Mammary epithelial cell (primary cell): ENCODE measurements at places on chromosomes 6 and 20. TPM values are rescaled to one million over a fixed set of nuclear protein-coding genes. Genes with fewer than 3 reads are reported as not detected.

Gene SPATA25
- polyA plus RNA-seq: 0.19 TPM

Gene LTA
- polyA plus RNA-seq: not detected

Gene LTB
- polyA plus RNA-seq: 0.07 TPM

Gene C6orf163
- polyA plus RNA-seq: 0.20 TPM

Gene CYP24A1
- polyA plus RNA-seq: 4.7 TPM

Gene AGER
- polyA plus RNA-seq: 1.8 TPM

Gene NKAPL
- 0.34 TPM for polyA plus RNA-seq

Gene TCF15
- not detected for polyA plus RNA-seq

Gene NTSR1
- polyA plus RNA-seq: 0.82 TPM

Gene MOXD1
- polyA plus RNA-seq: 2.8 TPM

Gene SIRPG
- 0.60 TPM for polyA plus RNA-seq

Gene CCN6
- 20.3 TPM for polyA plus RNA-seq

Gene AGPAT4
- polyA plus RNA-seq: 5.6 TPM

Gene NINL
- 2.1 TPM for polyA plus RNA-seq

Gene HLA-DPB1
- 10.7 TPM for polyA plus RNA-seq

Gene MOG
- polyA plus RNA-seq: not detected

Gene ASIP
- not detected for polyA plus RNA-seq

Gene HDGFL1
- not detected for polyA plus RNA-seq

Gene UBE2C
- polyA plus RNA-seq: 148 TPM

Gene NOTCH4
- 0.42 TPM for polyA plus RNA-seq

Gene SIM1
- not detected for polyA plus RNA-seq

Gene HS3ST5
- not detected for polyA plus RNA-seq

Gene ZSCAN16
- polyA plus RNA-seq: 1.0 TPM

Gene TMEM170B
- 0.01 TPM for polyA plus RNA-seq

Gene ZNF391
- 1.8 TPM for polyA plus RNA-seq

Gene NEDD9
- polyA plus RNA-seq: 4.8 TPM

Gene BFSP1
- polyA plus RNA-seq: 2.2 TPM

Gene RBPJL
- not detected for polyA plus RNA-seq

Gene SEMG2
- not detected for polyA plus RNA-seq

Gene MYT1
- 0.02 TPM for polyA plus RNA-seq

Gene ZGPAT
- 13.2 TPM for polyA plus RNA-seq

Gene GABRR1
- not detected for polyA plus RNA-seq

Gene CPXM1
- not detected for polyA plus RNA-seq

Gene SPINT3
- polyA plus RNA-seq: not detected

Gene TNF
- 0.08 TPM for polyA plus RNA-seq

Gene SLC17A3
- not detected for polyA plus RNA-seq

Gene RCAN2
- not detected for polyA plus RNA-seq

Gene HIVEP2
- polyA plus RNA-seq: 7.4 TPM
